Small intestine (tissue), 16 donors: ENCODE measurements at places on chromosomes 16 and 17. TPM values are rescaled to one million over a fixed set of nuclear protein-coding genes. Genes with fewer than 3 reads are reported as not detected.
A peak's percentile ranks its signal among the peaks of the same experiment; 100 is the strongest.

DNA sequence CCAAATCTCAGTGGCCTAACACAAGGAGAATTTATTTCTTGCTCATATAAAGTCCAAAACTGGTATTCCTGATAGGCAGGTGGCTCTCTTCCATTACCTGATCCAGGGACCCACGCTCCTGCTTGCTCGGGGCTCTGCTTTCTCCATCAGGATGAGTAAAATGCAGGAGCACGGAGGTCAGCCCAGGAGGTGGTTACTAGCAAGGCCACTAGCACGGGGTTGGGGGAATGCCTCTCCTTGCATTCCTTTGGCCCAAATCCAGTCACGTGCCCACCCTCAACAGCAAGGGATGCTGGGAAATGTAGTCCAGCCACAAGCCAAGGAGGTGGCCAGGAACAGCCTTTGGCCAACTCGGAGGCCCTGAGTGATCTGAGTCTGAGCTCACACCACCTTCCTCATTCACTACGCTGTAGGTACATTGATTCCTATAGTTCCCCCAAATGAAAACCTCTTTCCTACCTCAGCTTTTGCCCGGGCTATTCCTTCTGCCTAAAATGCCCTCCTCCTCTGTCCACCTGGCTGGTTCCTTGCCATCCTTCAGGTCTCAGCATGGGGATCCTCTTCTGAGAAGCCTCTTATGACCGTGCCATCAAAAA lies 38.3 kb upstream of the HAPSTR1 start:
- DNase-seq = peak; percentile 38
- no peaks in the 10 kb centered on the region for H3K4me1 ChIP-seq
- no peak overlapping the region for H3K4me3 ChIP-seq

DNA sequence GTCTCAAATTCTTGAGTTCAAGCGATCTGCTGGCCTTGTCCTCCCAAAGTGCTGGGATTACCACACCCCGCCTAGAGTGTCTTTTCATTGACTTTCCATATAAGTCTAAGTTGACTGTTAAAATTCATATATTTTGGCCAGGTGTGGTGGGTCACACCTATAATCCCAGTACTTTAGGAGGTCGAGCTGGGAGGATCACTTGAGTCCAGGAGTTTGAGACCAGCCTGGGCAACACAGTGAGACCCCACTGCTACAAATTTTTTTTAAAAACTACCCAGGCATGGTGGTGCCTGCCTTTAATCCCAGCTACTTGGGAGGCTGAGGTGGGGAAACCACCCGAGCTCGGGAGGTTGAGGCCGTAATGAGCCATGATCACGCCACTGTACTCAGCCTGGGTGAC lies 21.9 kb upstream of the MRC2 start:
- no peaks in the 10 kb centered on the region for H3K4me1 ChIP-seq
- no peak overlapping the region for H3K27ac ChIP-seq
- peaks cover 20% of the 10 kb centered on the region for H3K36me3 ChIP-seq
- no peak for DNase-seq

GRCh38 chr16:72139908-72140307 lies 32.0 kb downstream of the PMFBP1 start:
- H3K4me3 ChIP-seq = no peak overlapping the region
- no peak overlapping the region for H3K27ac ChIP-seq
- no peaks in the 10 kb centered on the region for H3K36me3 ChIP-seq
- H3K27me3 ChIP-seq = no peaks in the 10 kb centered on the region

GRCh38 chr17:77613627-77614026 lies 344.9 kb upstream of the TNRC6C start:
- DNase-seq = no peak
- no peaks in the 10 kb centered on the region for H3K36me3 ChIP-seq
- no peak overlapping the region for H3K4me3 ChIP-seq

- DNase-seq = no peak
- no peaks in the 10 kb centered on the region for H3K36me3 ChIP-seq
- H3K4me3 ChIP-seq = no peak overlapping the region
Observed at GRCh38 chr17:74805591-74805991, 29.4 kb upstream of the NAT9 start.

DNA sequence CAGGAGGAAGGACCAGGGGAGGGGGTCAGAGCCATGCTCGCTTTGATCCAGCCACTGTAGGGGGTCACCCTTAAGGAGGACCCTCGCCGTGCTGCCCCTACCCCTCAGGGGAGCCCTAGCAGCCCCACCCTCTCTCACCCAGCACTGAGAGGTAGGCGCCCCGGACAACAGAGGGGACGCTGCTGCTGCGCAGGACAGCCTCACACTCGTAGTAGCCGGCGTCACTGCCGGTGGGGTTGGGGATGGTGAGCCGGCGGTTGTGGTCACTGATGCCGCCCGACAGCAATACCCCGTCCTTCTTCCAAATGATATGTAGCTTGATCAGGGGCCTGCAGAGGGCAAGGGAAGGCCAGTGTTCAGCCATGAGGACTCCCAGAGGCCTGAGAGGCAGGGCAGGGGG lies 126.0 kb upstream of the CDC42EP4 start:
- no peak overlapping the region for H3K27ac ChIP-seq
- DNase-seq = no peak
- H3K4me1 ChIP-seq = no peaks in the 10 kb centered on the region
- H3K4me3 ChIP-seq = no peak overlapping the region
- H3K27me3 ChIP-seq = no peaks in the 10 kb centered on the region

GRCh38 chr16:56657555-56658326 lies at the start of gene MT1F:
Gene MT1F, plus strand, starts transcription at chr16:56657959. Its CDS starts 100 bp downstream, at chr16:56658059.
- peak; percentile 98 for DNase-seq
- H3K27me3 ChIP-seq = peaks cover 11% of the 10 kb centered on the region
- H3K4me1 ChIP-seq = no peaks in the 10 kb centered on the region

GRCh38 chr17:50834429-50835300 lies 721 bp upstream of the WFIKKN2 start:
- no peaks in the 10 kb centered on the region for H3K36me3 ChIP-seq
- no peak overlapping the region for H3K27ac ChIP-seq
- DNase-seq = peak; percentile 57
- peak overlapping the region; percentile 6 for H3K4me3 ChIP-seq

DNA sequence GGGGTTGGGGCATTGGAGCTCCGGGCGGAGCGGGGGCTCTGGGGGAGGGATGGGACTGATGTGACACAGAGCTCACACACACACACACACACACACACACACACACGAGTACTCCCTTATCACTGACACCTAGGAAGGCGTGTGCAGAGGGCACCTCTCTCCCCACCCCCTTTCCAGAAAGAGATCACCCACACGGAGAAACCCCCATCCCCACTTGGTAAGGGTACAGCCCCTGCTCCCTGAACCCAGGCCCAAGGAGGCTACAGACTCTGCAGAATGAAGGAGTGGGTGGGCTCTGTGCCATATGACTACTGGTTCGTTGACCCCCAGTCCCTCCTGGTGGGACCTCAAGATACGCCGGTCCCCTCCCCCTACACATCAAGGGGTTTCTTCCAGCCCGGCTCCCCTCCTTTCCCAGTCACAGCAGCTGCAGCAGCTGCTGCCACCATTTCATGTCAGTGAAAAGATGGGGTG lies 8.7 kb upstream of the ARHGAP23 start:
- no peaks in the 10 kb centered on the region for H3K4me1 ChIP-seq
- DNase-seq = no peak
- no peak overlapping the region for H3K27ac ChIP-seq

GRCh38 chr17:82149401-82150099 lies 51.5 kb upstream of the FASN start:
- no peaks in the 10 kb centered on the region for H3K27me3 ChIP-seq
- peaks cover 46% of the 10 kb centered on the region for H3K36me3 ChIP-seq
- no peak for DNase-seq
- no peak overlapping the region for H3K4me3 ChIP-seq

GRCh38 chr16:21590287-21590686 lies 9.1 kb upstream of the METTL9 start:
- no peak for DNase-seq
- no peak overlapping the region for H3K27ac ChIP-seq
- H3K27me3 ChIP-seq = no peaks in the 10 kb centered on the region
- no peak overlapping the region for H3K4me3 ChIP-seq

- no peak overlapping the region for H3K4me3 ChIP-seq
- peaks cover 2% of the 10 kb centered on the region for H3K4me1 ChIP-seq
- peak; percentile 84 for DNase-seq
- no peak overlapping the region for H3K27ac ChIP-seq
Observed at GRCh38 chr17:57995076-57995956, 7.3 kb upstream of the VEZF1 start.

DNA sequence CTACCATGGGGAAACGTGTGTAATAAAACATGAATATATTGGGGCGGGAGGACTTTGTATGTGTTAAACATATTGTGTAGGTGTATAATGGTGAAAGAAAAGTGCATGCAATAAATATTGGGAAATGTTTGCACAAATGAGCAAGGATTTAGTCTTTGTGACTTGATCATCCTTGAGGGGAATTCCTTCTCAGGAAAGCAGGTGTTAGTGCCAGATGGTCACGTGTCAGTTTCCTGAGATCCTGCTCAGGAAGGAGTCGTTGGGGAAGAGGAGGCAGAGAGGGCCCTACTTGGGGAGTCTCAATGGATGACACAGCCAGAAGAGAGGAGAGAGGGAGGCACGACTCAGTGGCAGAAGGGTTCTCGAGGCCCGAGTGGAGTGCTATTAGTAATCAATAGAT lies 53.2 kb downstream of the MSI2 start:
- H3K27ac ChIP-seq = no peak overlapping the region
- no peak overlapping the region for H3K4me3 ChIP-seq
- DNase-seq = peak; percentile 56
- no peaks in the 10 kb centered on the region for H3K4me1 ChIP-seq

GRCh38 chr17:29163563-29163962 lies 16.6 kb downstream of the MYO18A start:
- no peak overlapping the region for H3K27ac ChIP-seq

DNA sequence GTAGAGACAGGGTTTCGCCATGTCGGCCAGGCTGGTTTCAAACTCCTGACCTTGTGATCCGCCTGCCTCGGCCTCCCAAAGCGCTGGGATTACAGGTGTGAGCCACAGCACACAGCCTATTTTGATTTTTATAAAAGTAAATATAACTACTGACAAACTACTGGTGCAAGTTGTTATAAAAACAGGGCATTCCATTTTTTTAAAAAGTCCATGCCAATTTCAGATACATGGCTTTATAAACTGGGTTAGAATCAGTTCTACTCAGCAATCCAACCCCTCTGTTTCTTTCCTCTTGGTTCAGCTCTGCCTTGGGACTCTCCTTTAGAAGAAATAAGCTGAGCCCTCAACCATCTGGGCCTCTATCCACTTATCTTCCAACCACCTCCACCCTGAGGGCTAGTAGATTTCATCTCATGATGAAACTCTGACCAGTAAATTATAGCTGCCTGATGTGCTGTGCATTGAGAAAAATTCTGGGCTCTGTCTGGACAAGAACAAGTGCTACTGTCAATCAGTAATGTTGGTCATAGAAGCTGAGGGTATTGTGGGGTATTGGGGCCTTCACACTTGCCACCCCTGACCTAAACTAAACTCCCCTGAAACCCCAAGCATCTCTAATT lies 10.2 kb downstream of the RANBP10 start:
- peaks cover 39% of the 10 kb centered on the region for H3K36me3 ChIP-seq
- H3K27ac ChIP-seq = no peak overlapping the region
- no peaks in the 10 kb centered on the region for H3K27me3 ChIP-seq
- H3K4me3 ChIP-seq = no peak overlapping the region

- peaks cover under 1% of the 10 kb centered on the region for H3K4me1 ChIP-seq
- no peaks in the 10 kb centered on the region for H3K36me3 ChIP-seq
- H3K27me3 ChIP-seq = no peaks in the 10 kb centered on the region
- no peak overlapping the region for H3K27ac ChIP-seq
- H3K4me3 ChIP-seq = no peak overlapping the region
Observed at GRCh38 chr16:75087375-75087979, 29.1 kb downstream of the LDHD start.

DNA sequence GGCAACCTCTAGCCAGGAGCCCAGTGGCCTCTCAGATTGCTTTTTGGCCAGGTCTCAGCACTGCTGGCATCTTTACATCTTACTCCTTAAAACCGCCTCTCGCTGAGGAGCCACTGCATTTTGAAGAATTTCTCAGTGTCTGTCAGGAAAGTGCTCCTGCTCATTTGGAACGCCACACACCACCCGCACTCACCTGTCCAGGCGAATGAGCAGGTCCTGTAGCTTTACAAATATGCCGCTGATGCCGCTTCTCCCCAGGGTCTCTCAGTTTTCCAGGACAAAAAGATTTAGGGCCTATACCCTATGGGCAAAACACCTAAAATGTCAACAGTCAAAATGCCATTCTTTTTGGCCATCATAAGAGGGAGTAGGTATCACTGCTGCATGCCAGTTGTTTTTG lies 22.1 kb downstream of the CYB561 start:
- DNase-seq = no peak
- no peak overlapping the region for H3K4me3 ChIP-seq
- H3K4me1 ChIP-seq = no peaks in the 10 kb centered on the region
- H3K27me3 ChIP-seq = no peaks in the 10 kb centered on the region

GP1BA gene
- 0.06 TPM for polyA plus RNA-seq

TEKT1 gene
- not detected for polyA plus RNA-seq

ZNF624 gene
- 0.85 TPM for polyA plus RNA-seq

ARL4D gene
- polyA plus RNA-seq = 0.45 TPM

KLHDC4 gene
- polyA plus RNA-seq = 31.8 TPM

SEC14L1 gene
- 17.8 TPM for polyA plus RNA-seq

SAMD14 gene
- polyA plus RNA-seq = 0.54 TPM

G6PC1 gene
- 12.1 TPM for polyA plus RNA-seq

MAP3K3 gene
- 17.1 TPM for polyA plus RNA-seq

C16orf92 gene
- not detected for polyA plus RNA-seq

GNAO1 gene
- 0.89 TPM for polyA plus RNA-seq
